Activated CD8-positive, alpha-beta T cell treated with anti-CD3 and anti-CD28 coated beads for 36 hours (primary cell): ENCODE measurements at places on chromosomes 16 and 17. TPM values are rescaled to one million over a fixed set of nuclear protein-coding genes. Genes with fewer than 3 reads are reported as not detected.

The MGAT5B gene
- total RNA-seq, result not detected

The SEZ6 gene
- total RNA-seq, result not detected

The ACLY gene
- total RNA-seq, result 186 TPM

The FOXN1 gene
- not detected for total RNA-seq

The CCDC144A gene
- 1.7 TPM for total RNA-seq

DNA sequence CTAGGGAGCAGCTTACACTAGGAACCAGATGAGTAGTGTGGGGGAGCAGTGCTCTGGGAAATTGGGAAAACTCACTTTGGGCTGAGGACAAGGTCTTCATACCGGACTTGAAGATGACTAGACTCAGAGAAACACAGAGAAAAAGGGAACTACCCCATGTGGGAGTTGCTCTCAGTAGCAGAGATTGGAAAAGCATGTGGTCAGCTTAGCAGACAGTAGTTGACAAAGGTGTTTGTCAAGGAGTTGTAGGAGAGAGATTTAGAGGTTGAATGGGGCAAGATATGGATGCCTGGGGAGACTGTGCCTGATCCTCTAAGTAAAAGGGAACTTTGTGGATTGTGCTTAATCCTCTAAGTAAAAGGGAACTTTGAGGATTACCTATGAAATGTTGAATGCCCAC lies 194.5 kb upstream of the COX10 start:
- no peak for DNase-seq
- no peaks in the 10 kb centered on the region for H3K36me3 ChIP-seq

- H3K27me3 ChIP-seq, result no peaks in the 10 kb centered on the region
- H3K27ac ChIP-seq, result no peak overlapping the region
- no peak for DNase-seq
- no peak overlapping the region for H3K4me3 ChIP-seq
- H3K36me3 ChIP-seq, result peaks cover 13% of the 10 kb centered on the region
These were observed 134.7 kb upstream of the NETO2 start for GRCh38 chr16:47278306-47278970.

GRCh38 chr17:31156326-31156725 lies 61.5 kb downstream of the NF1 start:
- no peaks in the 10 kb centered on the region for H3K27me3 ChIP-seq
- DNase-seq, result no peak
- H3K4me1 ChIP-seq, result peaks cover 13% of the 10 kb centered on the region
- H3K4me3 ChIP-seq, result no peak overlapping the region
- no peak overlapping the region for H3K27ac ChIP-seq

DNA sequence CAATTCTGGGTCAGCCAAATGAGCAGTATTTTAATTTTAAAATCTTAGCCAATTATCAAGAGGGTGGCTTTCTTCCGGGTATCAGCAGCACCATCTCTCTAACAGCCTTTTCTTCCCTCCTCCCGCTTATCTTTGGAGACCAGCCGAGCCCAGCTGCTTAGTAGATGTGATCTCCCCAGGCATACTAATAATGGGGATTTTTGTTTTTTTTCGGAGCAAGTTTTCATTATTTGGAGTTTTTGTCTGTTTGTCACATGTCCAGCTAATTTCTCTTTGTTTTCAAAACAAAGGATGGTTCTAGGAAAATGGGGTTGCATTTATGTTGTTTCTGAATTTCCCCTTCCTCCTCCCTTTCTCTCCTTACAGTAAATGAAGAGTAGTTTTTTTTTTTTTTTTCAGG lies 170.5 kb upstream of the MPHOSPH6 start:
- no peak overlapping the region for H3K4me3 ChIP-seq
- no peaks in the 10 kb centered on the region for H3K36me3 ChIP-seq

- no peak overlapping the region for H3K4me3 ChIP-seq
- H3K4me1 ChIP-seq, result no peaks in the 10 kb centered on the region
- no peaks in the 10 kb centered on the region for H3K36me3 ChIP-seq
- H3K27ac ChIP-seq, result no peak overlapping the region
- DNase-seq, result peak; percentile 70
These were observed 28.4 kb upstream of the TMC5 start for GRCh38 chr16:19389246-19389645.

DNA sequence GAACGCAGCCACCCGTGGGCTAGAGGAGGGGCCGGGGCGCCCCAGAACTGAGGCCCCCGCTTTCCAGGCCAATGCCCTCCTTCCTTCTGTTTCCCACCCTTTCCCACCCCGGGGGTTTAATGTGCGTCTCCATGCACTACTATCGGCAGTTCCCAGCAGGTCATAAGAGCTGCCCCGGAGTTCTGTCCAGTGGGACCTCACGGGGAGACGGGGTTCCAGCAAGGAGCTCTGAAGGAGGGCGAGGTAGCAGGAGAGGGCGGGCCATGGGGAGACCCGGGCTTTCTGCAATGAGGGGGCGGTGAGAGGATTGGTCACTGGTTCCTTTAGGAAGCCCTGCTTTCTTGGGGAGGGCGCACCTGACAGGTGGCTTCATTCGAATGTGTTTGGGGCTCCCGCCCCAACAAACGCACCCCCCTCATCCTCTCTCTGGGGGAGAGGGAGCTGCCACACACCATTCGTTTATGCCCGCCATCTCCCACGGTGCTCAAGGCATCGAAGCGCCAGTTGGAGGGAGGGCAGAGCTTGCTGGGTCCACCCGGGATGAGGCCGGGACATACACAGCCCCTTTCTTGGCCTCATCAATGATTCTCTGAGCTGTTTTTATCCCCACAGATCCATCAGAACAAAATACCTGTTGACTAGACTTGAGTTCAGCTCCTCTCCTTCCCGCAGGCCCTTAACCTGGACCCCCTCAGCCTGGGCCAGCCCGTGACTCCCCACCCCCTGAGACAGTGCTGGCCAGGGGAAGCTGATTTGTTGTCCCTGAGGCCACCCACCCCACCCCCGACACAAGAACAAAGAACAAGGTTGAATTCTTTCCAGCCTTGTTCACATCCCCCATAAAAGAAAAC lies 44.1 kb downstream of the SLC7A5 start:
- peaks cover 7% of the 10 kb centered on the region for H3K36me3 ChIP-seq
- no peak overlapping the region for H3K4me3 ChIP-seq
- DNase-seq, result no peak
- no peak overlapping the region for H3K27ac ChIP-seq
